Sigmoid colon (tissue), 7 donors: ENCODE measurements at places on chromosomes 7 and 10. TPM values are rescaled to one million over a fixed set of nuclear protein-coding genes. Genes with fewer than 3 reads are reported as not detected.

Gene PDE1C
- total RNA-seq: 11.4 TPM

Gene ANKRD2
- not detected for total RNA-seq

Gene HOXA13
- 22.9 TPM for total RNA-seq

Gene FAM24B
- total RNA-seq: 4.2 TPM

Gene OR2A42
- 0.28 TPM for total RNA-seq

Gene HPSE2
- 4.8 TPM for total RNA-seq

Gene TRPV6
- total RNA-seq: not detected

DNA sequence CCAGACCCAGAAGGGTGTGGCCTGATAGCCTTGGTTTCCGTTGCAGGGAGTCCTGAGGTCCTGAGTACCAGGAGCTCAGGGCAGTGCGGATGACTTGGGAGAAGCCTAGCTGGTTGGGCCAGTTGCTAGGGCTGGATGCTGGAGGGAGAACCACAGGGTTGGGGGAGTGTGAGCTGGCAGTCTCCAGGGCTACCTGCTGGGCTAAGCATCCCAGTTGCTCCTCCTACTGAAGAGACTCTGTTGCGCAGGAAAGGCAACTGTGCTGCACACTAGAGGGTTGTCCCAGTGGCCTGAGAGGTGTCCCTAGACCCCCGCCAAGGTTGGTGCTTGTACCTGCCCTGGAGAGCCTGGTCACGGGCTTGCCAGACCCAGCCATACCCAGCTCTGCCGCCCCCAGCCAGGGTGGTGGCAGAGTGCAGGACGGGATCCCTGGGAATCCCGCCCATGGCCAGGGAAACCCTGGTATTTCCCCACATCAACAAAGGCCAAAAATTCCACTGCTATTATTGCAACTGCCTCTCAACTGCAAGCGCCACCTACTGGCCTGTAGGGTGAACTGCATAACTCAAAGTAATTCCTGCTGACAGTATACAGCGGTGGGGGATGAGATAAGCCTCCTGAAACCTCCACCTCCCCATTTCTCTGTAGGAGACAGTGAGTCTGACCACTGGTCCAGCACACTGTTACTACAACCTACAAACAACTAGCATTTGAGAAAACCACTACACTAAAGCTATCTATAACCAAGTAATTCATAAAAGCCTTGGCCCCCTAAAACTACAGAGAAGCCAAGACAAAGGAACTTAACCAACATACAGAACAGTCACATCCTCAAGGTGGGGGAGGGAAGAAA is 67.6 kb upstream of the DDC start:
- H3K4me3 ChIP-seq: no peak overlapping the region
- DNase-seq: no peak
- H3K36me3 ChIP-seq: no peaks in the 10 kb centered on the region
- no peaks in the 10 kb centered on the region for H3K27me3 ChIP-seq

DNA sequence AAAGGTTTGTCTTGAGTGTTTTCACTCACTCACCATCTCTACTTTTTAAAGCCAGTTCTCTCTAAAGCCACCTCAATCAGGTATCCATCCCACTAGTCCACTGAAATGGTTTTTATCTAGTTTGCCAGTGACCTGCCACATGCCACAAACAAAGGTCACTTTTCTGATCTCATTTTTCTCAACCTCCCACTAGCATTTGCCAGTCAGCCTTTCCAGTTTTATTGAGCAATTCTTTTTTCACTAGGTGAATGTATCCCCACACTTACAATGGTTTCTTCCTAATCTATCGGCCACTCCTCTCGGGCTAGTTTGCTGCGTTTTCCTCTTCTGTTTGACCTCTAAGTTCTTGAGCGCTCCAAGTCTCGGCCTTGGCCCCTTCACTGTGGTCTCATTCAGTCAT is 44.9 kb upstream of the ARL4A start:
- DNase-seq: no peak
- no peak overlapping the region for H3K27ac ChIP-seq
- no peaks in the 10 kb centered on the region for H3K27me3 ChIP-seq

GRCh38 chr10:60169111-60169510 is 220.6 kb downstream of the ANK3 start:
- no peaks in the 10 kb centered on the region for H3K36me3 ChIP-seq
- DNase-seq: no peak
- no peaks in the 10 kb centered on the region for H3K4me1 ChIP-seq
- no peaks in the 10 kb centered on the region for H3K27me3 ChIP-seq
- H3K27ac ChIP-seq: no peak overlapping the region

- H3K4me3 ChIP-seq: no peak overlapping the region
- peaks cover 90% of the 10 kb centered on the region for H3K4me1 ChIP-seq
- DNase-seq: no peak
- H3K27me3 ChIP-seq: no peaks in the 10 kb centered on the region
- H3K27ac ChIP-seq: peak overlapping the region; percentile 96
These were observed 61.6 kb downstream of the SORBS1 start for GRCh38 chr10:95499482-95499989.

GRCh38 chr7:25886387-25887240 is 265.4 kb upstream of the NFE2L3 start:
- DNase-seq: no peak
- H3K36me3 ChIP-seq: no peaks in the 10 kb centered on the region
- H3K4me1 ChIP-seq: no peaks in the 10 kb centered on the region
- no peak overlapping the region for H3K27ac ChIP-seq

DNA sequence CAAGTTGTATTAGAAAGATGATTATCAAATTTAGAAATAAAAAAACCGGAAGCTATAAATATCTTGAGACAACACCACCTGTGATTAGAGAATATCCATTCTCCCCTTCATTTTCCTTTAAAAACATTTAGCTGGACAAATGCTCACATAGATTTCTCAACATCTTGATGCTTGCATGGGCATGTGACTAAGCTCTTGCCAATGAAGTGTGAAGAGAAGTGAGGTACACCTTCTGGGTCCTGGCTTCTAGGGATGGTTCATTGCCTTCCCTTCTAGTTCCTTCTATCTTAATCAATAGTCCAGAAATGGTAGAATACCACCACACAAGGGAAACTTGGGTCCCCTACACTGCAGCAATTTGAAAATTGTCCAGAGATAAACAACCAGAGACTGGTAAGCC is 41.0 kb downstream of the WAPL start:
- no peaks in the 10 kb centered on the region for H3K4me1 ChIP-seq
- no peaks in the 10 kb centered on the region for H3K27me3 ChIP-seq
- H3K4me3 ChIP-seq: no peak overlapping the region
- H3K36me3 ChIP-seq: peaks cover 5% of the 10 kb centered on the region
- H3K27ac ChIP-seq: no peak overlapping the region

GRCh38 chr7:26038201-26038990 is 113.6 kb upstream of the NFE2L3 start:
- H3K27ac ChIP-seq: no peak overlapping the region
- no peaks in the 10 kb centered on the region for H3K27me3 ChIP-seq
- H3K4me1 ChIP-seq: no peaks in the 10 kb centered on the region
- no peak overlapping the region for H3K4me3 ChIP-seq
- no peak for DNase-seq
- no peaks in the 10 kb centered on the region for H3K36me3 ChIP-seq

DNA sequence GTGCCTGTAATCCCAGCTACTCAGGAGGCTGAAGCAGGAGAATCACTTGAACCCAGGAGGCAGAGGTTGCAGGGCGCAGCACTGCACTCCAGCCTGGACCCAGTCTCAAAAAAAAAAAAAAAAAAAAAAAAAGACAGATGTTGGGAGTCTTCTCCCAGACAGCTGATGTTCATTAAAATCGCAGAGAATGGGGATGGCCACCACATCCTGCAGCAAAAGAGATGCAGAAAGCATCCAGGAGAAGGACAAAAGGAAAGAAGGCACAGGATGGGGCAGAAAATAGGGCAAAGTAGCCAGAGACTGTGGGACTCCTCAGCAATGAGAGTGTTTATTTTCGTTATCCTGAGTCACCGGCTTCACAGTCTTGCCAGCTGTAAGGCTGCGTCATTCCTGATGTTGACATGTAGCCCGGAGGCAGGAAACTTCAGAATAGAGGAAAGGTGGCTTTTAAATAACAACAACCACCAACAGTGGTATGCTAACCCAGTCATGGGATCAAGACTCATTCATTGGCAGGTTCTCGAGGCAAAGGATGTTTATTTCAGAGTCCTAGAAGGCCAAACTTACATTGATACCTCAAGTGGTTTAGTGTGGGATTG is 149.5 kb upstream of the SVIL start:
- no peaks in the 10 kb centered on the region for H3K27me3 ChIP-seq
- peak overlapping the region; percentile 65 for H3K27ac ChIP-seq

DNA sequence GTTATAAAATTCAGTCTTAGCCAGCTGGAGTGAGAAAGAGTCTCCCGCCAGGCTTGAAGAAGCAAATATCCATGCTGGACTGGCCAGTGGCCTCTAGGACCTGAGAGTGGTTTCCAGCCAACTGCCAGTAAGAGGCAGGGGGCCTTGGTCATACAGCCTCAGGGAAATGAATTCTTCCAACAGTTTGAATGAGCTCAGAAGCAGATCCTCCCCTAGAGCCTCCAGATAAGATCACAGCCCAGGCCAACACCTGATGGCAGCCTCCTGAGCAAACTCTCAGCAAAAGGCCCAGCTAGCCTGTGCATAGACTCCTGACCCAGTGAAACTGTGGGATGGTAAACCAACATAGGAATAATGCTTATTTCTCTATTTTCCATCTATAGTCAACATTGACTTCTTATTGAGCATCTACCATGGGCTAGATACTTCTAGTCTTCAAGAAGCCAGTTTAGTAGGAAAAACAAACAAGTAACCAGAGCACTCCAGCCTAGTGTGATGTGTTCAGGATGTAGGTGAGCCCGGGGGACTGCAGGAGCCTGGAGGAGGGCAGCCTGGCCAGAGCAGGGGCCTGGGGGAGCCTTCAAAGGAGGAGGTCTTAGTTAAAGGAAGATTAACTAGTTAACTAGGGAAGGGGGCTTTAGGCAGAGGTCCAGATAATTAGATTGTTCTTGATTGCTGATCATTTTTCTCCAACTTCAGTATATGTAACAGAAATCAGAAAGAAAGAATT is 115.4 kb upstream of the ADO start:
- no peaks in the 10 kb centered on the region for H3K27me3 ChIP-seq
- H3K4me3 ChIP-seq: no peak overlapping the region
- no peaks in the 10 kb centered on the region for H3K4me1 ChIP-seq
- H3K36me3 ChIP-seq: no peaks in the 10 kb centered on the region
- H3K27ac ChIP-seq: no peak overlapping the region

- no peaks in the 10 kb centered on the region for H3K4me1 ChIP-seq
- no peak overlapping the region for H3K4me3 ChIP-seq
- no peak overlapping the region for H3K27ac ChIP-seq
- H3K36me3 ChIP-seq: no peaks in the 10 kb centered on the region
- DNase-seq: no peak
These were observed 74.6 kb upstream of the IKZF1 start for GRCh38 chr7:50229964-50230363.
